ENCODE measurements at places on chromosomes 1 and 21.

- DNase-seq: no peak
These were observed 22.6 kb downstream of the TNFRSF8 start for GRCh38 chr1:12085643-12086260.

DNA sequence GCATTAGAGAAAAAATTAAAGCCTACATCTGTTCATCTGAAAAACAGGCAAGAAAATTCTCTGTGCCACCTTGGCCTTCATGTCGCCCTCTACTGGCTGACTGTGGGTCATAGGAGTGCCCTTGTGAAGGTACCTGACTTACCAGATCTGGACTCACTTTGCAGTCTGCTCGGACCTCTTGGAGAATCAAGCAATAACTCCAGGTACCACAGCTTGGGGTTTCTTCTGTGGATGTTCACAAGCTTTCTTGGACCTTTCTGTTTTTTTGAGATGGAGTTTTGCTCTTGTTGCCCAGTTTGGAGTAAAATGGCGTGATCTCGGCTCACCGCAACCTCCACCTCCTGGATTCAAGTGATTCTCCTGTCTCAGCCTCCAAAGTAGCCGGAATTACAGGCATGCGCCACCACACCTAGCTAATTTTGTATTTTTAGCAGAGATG lies 2.4 kb upstream of the PRAMEF18 start:
- peak; percentile 44 for DNase-seq

DNA sequence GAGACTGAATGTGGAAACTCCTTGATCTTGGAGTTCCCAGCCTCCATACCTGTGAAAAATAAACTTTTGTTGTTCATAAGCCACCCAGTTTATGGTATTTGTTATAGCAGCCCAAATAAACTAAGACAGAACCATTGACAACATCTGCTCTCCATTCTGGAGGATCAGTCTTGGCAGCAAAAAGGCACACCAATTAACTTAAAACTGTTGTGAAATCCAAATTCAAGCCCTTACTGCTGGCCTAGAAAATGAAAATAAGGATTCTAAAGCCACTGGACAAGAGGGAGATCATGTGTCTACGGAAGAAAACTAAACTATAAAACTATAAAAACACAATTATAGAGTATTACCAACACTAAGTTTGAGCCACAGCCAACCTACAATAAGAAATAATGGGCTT lies 172.1 kb upstream of the RNPC3 start:
- no peak for DNase-seq

- DNase-seq: no peak
These were observed 17.5 kb upstream of the COL6A2 start for GRCh38 chr21:46080171-46081021.

DNA sequence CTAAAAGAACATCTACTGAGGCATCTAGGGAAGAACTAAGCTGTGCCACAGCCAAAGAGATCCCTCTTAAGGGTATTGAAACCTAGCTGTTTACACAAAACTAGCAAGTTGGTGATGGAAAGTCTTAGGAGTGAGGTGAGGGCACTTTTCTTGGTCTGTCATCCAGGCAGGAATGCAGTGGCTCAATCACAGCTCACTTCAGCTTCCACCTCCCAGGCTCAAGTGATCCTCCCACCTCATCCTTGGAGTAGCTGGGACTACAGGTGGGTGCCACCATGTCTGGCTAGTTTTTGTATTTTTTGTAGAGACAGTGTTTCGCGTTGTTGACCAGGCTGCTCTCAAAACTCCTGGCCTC lies 2.4 kb downstream of the PLEKHO1 start:
- no peak for DNase-seq

DNA sequence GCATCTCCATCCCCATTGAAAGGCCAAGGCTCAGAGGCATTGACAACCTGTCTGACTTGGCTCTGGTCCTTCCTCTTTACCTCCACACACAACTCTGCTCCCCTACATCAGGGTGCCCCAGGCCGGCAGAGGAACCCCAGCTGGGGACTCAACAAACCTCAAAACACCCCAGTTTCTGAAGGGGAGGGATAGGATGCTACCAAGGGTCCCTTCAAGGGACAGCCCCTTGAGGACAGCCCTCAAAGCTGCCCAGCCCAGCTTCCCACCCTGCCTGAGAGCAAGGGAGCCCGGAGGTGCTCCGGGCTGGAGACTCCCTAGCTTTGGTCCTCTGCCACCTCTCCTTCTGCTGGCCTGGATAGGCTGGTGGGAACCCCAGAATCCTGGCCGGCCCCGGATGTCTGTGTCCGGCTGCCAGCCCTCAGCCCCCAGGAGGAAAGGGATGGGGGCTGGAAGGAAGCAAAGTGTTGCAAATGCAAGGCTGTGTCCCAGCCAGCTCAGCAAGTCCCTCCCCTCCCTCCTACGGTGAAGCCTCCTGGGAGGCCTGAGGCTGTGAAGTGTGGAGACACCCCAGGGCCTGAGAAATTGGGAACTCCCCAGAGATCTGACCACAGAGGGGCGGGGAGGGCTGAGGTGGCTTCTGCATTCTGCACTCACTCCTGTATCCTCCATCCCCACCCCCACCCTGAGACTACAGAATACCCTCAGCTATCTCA lies 1.1 kb upstream of the MARCKSL1 start:
- peak; percentile 92 for DNase-seq

GRCh38 chr1:116763787-116764465 lies 9.7 kb downstream of the CD2 start:
- no peak for DNase-seq

DNA sequence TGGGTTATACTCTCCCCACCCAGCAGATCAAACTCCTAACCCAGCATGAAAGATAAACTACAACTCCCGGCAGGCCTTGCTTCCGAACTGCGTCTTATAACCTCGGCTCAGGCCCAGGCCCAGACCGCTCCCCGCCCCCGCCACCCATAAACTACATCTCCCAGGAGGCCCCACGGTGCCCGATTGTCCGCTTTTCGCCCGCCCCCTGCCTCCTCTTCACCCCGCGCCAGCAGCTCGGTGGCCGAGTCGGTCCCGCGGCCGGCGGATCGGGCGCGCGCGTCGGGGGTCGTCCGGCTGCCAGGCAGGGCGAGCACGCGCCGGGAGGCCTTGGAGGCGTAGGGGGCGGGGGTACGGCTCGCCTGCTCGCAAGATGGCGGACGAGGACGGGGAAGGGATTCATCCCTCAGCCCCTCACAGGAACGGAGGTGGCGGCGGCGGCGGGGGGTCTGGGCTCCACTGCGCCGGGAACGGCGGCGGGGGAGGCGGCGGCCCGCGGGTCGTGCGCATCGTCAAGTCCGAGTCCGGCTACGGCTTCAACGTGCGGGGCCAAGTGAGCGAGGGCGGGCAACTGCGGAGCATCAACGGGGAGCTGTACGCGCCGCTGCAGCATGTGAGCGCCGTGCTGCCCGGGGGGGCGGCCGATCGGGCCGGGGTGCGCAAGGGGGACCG lies at the start of gene SNX27:
TSS of gene SNX27 (plus strand) at position 219 of the 669 bp plus-strand sequence. CDS start at position 371, 152 bp downstream.
- DNase-seq: peak; percentile 89

- no peak for DNase-seq
These were observed 306.2 kb downstream of the MATN1 start for GRCh38 chr1:30417001-30417700.

GRCh38 chr1:179047636-179047997 lies 21.9 kb downstream of the FAM20B start:
- no peak for DNase-seq

GRCh38 chr1:100708476-100709062 lies 11.0 kb upstream of the VCAM1 start:
- DNase-seq: no peak

DNA sequence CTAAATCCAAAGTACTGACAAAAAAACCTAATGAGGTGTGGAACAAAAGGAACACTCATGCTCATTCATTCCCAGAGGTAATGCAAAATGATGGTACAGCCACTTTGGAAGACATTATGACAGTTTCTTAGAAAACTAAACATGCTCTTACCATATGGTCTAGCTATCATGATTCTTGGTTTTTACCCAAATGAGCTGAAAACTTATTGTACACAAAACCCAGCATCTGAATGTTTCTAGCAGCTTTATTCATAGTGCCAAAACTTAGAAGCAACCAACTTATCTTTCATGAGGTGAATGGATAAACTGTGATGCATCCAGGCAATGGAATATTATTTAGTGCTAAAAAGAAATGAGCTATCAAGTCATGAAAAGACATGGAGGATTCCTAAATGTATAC lies 318.4 kb upstream of the OLFM3 start:
- DNase-seq: no peak

- DNase-seq: no peak
These were observed 31.4 kb upstream of the DEPDC1 start for GRCh38 chr1:68528243-68528642.

DNA sequence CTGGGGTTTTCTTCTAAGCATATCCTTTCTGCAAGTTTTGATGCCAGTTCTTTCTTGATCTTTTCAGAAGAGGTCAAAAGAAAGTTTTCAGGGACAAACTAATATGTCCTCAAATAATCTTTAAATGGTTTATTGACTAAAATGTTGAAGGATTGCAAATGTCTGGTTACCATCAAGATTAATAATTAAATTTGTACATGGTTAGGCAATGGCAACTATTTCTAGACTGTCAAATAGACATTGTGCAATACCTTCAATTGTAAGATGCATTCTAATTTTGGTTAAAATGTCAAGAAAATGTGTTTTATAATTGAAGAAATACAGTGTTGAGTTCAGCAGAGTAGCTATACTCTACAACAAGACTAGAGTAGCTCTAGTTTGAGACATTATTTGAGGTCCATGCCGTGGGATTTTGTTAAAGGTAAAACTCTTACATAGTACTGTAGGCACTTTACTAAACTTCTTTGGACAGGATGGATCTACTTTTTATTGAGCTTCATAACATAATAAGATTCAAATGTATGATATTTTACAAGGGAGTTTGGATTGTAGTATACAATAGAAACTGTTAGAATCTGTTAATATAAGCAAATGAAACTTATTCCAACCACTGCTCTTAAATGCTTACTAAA lies 22.6 kb downstream of the MAEL start:
- no peak for DNase-seq

- no peak for DNase-seq
These were observed 76.6 kb downstream of the NOS1AP start for GRCh38 chr1:162145966-162146696.

DNA sequence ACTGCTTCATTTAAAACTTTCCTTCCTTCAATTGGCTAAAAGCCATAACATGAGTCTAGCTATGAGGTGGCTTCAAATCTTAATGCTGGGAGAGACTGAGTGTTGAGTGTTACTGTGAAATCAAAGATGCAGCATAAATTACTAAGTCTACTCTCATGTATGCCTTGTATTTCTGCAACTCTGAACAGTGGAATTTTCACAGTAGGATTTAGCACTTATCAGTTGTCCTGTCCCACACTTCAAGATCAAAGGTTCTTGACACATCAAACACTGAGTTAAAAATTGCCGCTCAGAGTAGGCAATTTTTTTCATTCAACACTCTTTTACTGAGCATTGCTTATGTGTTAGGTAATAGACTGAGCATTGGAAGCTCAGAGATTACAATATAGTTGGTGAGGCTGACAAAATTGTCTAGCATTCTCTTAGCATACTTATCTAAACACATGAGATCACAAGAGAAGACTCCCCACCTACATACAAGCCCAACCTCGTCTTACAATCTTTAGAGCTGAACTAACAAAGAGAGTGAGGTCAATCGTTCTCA lies 56.4 kb upstream of the ADORA3 start:
- no peak for DNase-seq

GRCh38 chr1:27179979-27180378 lies 25.1 kb upstream of the SLC9A1 start:
- no peak for DNase-seq
